ENCODE measurements at places on chromosomes 5 and 9. TPM values are rescaled to one million over a fixed set of nuclear protein-coding genes. Genes with fewer than 3 reads are reported as not detected.

GRCh38 chr9:36456480-36457065 is 56.5 kb upstream of the RNF38 start:
- DNase-seq: no peak

DNA sequence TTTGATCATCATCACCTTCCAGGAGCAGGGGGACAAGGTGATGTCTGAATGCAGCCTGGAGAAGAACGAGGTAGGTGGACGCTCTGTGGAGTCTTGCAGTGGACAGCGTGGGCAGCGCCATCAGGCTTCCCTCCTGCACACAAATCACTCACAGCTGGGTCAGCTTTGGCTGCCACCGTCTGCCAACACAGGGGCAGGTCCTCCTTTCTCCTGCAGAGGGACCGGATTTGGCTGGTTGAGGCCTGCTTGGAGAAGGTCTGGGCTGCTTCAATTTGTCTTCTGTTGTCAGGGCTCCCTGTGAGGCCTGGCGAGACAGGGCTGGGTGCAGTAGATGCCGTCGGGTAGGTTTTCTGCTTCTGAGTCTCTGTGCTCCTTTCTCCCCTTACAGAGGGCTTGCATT is 180.6 kb downstream of the CACNA1B start:
- DNase-seq: no peak

DNA sequence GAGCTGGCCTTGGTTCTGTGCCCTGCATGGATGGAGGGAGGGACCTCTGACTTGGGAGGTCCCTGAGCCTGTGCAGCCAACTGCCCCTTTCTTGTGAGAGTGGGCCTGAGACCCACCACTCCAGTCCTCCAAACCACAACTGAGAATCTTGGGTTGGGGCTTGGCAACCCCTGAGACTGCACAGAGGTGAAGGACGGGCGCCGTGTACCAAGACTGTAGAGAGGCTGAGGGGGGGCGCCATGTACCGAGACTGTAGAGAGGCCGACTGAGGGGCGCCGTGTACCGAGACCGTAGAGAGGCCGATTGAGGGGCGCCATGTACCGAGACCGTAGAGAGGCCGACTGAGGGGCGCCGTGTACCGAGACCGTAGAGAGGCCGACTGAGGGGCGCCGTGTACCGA is 59.3 kb upstream of the CACNA1B start:
- DNase-seq: no peak

DNA sequence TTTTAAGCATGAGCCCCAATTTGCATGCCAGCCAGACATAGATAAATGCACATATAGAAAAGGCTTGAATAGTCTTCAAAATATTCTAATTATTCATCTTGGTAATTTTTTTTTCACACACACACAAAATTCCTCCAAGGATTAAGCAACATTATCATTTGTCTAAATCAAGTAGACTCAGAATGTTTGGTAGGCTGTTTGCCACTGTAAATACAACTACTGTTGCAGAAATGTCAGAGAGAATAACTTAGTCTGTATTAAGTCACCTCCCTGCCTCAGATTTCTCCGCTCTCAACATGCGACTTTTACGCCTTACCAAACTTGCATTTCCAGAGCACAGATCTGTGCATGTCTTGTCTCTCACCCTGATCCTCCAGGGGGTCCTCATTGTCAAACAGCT is 265.6 kb upstream of the C9orf72 start:
- no peak for DNase-seq

DNA sequence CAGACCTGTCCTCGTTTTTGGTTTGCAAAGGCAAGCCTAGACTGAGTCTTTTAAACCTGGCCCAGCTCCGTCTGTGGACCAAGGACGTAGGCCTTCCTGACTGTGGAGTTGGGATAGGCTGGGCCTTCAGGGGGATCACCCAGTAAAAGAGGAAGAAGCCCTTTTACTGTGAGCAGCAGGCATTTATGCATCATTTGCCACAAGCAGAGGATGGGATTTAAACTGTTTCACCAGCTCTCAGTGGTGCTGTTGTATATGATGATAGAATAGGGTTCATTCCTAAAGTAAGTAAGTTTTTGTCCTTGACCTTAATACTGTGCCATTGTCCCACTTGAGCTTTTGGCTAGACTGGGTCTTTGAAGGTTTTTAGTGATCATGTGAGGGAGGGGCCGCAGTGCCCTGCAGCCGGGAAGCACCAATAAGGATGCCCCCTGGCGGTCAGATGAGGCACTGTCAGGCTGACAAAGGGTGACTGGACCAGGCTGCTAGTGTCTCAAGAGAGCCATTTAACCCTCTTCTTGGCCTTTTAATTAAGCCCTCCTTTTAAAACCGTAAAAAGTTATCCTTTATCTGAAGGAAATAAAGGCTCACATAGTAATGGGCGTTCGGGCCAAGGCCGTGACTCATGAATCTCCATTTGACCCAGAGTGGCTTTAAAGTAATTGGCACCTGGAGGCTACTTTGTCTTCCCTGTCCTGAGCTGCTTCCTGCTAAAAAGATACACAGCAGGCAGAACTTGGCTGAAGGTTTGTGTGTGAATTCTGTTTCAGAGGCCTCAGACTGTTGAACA is 74.0 kb downstream of the UBAP1 start:
- no peak for DNase-seq

DNA sequence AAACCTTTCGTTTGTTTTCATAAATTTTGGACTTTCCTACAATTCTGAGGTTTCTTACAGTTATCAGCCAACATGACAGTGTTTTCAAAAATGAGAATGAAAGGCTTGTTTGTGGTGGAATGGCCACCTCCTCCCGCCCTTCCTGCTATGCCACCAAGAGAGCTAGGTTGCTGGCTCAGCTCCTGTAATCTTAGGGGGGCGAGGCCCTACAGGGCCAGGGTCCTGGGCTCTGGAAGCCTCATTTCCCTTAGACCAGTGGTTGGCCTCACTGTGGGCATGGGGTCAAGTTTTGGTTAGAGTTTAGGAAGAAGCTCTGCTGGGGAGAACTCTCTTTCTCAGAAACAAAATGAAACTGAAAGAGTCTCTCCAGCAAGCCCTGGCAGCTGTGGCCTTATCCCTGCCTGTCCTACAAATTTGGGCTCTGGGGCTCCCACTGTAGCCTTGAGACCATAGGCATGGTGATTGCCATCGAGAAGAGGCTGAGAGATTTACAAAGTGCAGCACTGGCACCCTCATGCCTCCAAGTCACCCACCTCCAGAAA is 66.2 kb downstream of the IRX1 start:
- DNase-seq: no peak

- DNase-seq: no peak
Measured at GRCh38 chr5:81136557-81136956, 96.6 kb upstream of the CKMT2 start.

- DNase-seq: no peak
Measured at GRCh38 chr9:89654025-89654662, 49.3 kb downstream of the GADD45G start.

DNA sequence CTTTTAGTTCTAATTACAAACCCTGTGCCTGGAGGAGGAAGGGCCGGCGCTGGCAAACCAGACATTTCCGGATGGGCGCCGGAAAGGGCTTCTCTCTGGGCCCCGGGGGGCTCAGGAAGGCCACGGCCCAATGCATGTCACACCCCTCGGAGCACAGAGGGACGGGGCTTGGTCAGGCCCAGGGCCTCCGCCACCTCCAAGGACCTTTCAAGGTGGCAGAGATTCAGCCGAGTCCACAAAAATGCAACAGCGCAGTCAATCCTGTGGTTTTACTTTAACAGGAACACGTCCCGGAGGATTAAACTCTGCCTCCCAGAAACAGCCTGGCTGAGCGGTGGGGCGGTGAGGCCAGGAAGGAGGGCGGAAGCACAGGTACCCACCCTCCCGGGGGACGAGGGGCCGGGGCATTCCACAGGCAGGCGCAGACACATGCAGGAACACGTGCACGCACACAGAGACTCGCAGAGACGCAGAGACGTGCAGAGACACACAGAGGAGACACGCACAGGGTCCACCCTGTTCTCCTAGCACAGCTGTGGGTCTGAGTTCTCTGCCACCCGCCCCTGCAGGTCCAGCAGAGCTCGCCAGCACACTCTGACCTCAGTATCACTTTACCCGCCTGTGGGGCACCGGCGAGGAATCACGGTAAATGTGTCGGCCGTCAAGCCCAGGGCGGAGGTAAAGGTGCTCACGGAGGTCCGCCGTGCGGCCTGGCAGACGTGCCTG is 23.0 kb downstream of the SLC9A3 start:
- DNase-seq: no peak

The ZDHHC12 gene
- total RNA-seq: 7.5 TPM

The RGMB gene
- total RNA-seq: 25.3 TPM

The CYFIP2 gene
- 14.4 TPM for total RNA-seq

The EGFLAM gene
- total RNA-seq: 22.2 TPM

The RNF224 gene
- total RNA-seq: not detected

The SLC36A2 gene
- total RNA-seq: 0.20 TPM
